ENCODE measurements at places on chromosomes 2 and 18.

GRCh38 chr2:172437419-172438341, 10.3 kb downstream of the ITGA6 start:
- DNase-seq = no peak

DNA sequence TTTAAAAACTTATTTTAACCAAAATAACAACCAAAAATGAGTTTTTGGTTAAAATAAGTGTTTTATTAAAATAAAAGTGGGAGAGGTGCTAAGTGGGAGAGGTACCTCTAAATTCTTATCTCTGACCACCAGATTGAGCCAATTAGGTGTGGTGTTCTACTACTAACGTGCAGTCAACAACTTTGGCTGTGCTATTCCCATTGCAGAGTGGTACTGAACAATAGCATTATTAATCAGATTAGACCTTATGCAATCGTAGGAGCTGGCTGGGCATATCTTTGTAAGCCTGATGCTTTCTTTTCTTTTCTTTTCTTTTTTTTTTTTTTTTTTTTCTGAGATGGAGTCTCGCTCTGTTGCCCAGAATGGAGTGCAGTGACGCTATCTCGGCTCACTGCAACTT, 38.9 kb downstream of the RAB27B start:
- no peak for DNase-seq

DNA sequence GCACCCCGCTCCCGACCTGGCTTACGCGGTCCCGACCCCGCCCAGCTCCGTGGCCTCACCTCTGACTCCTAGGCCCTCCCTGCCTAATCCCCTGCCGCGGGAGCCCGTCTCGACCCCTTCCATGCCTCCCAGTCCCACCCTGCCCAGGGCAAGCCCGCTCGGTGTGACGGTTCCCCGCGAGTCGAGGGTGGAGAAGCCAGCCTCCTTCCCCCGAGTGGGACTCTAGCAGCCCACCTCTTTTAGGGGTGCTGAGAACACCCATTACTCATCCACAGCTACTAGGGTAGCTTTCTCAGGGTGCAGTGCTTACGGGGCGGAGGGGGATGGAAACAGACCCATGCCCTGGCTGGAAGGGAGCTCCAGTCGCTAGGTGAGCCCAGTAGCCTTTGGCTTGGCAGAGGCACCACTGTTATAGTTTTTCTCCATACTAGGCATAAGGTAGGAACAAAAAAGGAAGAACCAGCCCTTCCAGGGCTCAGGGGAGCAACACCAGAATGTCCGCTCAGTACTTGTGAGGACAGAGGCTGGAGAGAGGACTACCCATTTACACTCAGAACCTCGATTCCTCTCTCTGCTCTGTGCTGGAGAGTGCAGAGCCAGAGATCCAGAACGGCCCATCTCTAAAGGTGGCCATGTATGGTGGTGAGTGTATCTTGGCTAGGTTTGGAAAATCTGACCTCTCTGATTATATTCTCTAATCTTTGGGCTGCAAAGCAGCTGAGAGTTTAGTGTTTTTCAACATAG, 606 bp downstream of the AGBL5 start:
- DNase-seq = no peak

GRCh38 chr2:102615620-102616436, 3.5 kb upstream of the SLC9A2 start:
- no peak for DNase-seq

DNA sequence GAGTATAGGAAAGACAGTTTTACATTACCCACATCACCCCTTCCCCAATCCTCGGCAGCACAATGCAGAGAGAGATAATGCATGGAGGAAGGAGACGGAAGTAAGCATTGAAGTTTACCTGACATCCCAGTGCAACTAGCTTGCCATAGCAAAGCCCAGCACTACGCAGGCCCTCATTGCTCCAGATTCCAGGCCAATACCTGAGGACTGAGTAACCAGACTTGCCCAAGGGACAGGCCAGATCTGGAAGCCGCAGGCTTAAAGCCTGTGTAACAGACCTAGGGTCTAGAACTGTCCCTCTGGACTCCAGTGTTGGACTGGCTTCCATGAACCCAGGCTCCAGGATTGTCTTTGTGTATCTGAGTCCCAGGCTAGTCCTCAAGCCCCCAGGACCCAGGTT, 17.6 kb downstream of the SERPINB4 start:
- DNase-seq = no peak

- no peak for DNase-seq
These were observed 140.0 kb downstream of the ANTXR1 start for GRCh38 chr2:69152847-69153583.

DNA sequence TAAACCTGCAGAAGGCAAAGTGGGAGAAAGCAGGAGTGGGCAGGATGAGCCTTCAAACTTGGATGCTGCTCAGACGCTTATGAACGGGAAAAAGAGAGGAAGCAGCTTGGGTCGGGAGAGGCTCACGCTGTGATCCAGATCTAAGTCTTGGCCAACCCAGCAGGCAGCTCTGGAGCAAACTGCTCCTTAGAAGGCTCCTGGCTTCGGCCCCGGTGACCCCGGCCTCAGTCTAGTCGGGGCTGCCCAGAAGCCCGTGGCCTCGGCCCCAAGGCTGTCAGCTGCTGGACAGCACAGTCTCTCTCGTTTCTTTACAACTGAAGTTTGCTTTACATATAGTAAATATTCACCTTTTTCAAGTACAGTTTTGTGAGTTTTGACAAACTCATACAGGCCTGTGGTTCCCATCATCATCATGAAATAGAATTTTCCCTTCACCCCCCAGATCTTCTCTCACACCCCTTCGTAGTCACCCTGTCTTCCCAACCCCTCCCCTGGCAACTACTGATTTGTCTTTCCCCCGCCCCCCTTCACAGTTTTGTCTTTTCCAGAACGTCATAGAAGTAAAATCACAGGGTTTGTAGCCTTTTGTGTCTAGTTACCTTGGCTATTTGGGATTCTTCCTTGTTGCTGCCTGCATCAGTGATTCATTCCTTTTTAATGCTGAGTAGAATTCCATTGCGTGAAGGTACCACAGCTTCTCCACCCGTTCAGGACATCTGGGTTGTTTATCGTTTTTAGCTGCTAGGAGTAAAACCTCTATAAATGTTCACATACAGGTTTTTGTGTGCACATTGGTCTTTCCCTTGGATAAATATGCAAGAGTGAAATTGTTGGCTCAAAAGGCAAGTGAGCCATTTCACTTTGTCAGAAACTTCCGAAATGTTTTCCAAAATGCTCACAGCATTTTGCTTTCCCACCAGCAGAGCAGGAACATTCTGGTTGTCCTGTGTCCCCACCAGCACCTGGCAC, 35.1 kb downstream of the MYO7B start:
- no peak for DNase-seq

DNA sequence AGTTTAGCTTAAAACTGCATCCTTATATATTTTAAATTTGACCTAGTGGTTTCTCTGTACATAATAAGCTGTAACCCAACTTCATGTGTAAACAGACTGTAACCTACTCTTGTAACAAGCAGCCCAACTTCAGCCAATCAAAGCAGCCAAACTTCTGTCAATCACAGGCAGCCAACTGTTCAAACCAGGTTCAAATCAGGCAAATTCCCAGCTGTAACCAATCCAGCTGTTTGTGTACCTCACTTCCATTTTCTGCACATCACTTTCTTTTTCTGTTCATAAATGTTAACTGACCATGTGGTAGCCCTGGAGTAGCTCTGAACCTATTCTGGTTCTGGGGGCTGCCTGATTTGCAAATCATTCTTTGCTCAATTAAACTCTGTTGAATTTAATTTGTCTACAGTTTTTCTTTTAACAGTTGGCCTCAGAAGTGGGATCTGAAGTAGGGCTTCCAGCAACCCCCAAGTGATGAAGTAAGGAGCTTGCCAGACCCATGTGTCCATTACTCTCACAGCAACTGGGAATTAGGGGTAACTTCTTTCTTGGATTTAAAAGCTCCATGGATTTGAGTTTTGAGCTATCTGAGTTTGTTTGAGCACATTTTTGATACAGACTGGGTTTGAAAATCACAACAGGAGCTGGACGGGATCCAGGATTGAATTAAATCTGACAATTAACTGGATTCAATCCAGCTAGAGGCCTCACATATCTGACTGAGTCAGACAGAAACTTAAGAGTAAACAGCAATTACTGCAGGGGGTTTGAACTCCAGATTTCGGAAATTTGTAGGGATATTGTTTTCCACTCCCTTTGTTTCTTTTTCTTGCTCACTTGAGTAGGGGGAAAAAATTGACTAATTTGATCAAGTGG, 1569.7 kb upstream of the SLC39A10 start:
- peak; percentile 13 for DNase-seq

DNA sequence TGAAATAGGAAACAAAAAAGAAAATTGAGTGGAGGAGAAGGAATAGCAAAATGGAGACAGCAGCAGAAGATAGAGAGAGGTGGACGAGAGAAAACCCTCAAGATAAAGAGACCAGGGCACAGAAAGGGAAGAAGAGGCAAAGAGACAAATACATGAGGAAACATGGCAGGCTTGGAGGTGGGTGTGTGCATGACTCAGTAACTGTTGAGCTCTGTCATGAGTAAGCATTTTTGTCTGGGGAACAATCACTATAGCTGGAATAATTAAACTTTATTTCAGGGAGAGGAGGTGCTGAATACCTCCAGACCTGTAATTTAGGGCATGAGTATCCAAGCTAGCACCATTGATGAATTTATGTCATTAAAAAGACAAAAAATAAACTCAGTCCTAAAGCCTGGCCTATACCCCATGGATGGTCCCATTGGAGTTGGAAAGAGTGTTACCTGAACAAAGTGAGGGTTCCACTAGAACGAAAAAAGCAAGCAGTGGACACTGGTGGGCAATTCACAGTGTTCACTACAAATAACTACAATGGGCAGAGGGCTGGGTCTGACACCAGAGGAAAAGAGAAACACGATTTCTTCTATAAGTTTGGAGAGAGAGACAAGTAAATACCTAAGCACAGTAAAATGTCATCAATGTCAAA, 145.5 kb downstream of the ADCYAP1 start:
- DNase-seq = peak; percentile 3

DNA sequence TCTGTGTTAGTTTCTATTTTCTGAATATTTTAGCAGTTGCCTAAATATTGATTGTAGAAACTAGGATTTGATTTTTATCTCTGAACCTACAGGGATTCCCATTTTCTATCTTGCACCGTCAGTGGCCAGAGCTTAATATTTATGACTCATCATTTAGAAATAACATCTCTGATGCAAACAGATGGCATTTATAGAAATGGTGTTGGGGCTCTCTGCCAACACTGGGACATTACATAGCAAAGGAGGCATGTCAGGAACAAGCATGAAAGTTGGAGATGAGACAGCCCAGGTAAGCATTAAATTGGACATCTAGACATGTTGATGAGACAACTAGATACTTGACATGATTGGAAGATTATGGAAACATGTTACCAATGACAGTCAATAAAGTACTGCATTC, 165.3 kb upstream of the SYT4 start:
- DNase-seq = no peak

DNA sequence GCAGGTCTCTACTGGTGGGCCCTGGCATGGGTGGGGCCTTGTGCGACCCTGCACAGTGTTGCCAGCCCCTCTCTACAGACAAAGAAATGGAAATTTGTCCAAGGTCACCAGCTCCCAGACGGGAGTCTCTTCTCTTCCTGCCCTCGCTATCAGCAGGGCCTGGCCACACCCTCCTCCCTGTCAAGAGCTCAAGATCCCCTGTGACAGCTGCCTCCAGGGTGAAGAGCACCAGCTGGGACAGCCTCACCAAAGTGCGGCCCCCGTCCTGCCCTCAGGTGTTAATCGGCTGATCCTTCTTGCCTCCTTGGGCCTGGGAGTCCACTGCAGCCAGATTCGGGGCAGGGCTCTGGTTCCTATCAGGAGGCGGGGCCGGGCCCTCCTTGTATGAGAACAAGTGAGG, 259.1 kb downstream of the TWIST2 start:
- DNase-seq = no peak

GRCh38 chr2:47155091-47155876, at the start of gene STPG4:
TSS of gene STPG4 (minus strand) at chr2:47155308. CDS start at chr2:47155251, 57 bp downstream.
- DNase-seq = no peak

GRCh38 chr2:172279813-172280212, 147.6 kb upstream of the ITGA6 start:
- DNase-seq = no peak

DNA sequence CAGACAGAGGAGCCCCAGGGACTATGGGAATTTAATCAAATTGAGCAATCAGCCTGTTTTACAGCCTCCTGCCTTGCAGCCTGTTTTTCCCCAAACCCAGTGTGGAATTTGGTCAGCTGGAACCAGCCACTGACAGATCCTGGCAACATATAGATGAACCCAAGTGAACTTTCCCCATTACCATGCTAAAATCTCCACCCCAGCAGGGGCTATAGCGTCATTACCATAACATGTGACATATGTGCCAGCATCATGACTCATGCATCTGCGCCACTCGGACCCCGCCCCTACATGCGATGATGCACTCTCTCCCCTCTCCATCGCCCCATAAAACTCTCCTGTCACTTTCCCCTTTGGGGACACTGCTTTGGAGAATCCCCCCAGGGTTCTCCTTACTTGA, 17.3 kb upstream of the FEZ2 start:
- DNase-seq = peak; percentile 89

GRCh38 chr2:134351899-134352298, 98.0 kb downstream of the MGAT5 start:
- DNase-seq = no peak

- no peak for DNase-seq
These were observed 9.0 kb downstream of the VIT start for GRCh38 chr2:36705326-36706020.

- DNase-seq = no peak
These were observed 46.6 kb upstream of the CTLA4 start for GRCh38 chr2:203820969-203821368.

DNA sequence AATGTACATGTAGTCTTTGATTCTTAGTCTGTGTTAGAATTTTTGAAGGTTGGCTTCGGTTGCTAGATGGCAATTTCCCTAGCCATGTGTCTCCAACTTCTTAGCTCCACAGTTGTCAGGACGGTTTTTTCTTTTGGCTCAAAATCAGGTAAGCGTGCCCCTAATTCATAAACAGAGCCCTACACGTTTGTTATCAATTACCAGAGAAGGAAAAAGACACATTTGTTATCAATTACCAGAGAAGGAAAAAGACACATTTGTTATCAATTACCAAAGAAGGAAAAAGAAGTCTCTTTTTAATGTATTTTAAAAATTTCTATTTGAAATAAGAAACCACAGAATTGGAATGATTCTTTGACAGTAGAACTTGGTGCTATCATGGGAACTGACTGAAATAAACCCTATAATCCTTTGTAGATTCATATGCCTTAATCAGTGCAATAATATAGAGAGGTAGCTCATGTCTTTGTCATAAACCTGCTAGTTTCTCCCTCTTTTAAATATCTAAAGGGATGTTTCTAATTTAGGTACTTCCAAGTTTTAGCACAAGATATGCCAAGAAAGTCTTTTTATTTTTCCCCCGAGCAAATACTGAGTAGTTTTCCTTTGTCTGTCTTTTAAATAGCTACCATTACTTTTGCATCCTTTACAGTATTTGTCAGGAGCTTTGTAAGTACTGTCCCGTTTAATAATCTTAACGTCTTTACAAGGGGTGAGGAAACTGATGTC, 35.9 kb downstream of the CAMKMT start:
- DNase-seq = no peak

- no peak for DNase-seq
These were observed 145.3 kb upstream of the SMAD7 start for GRCh38 chr18:49096021-49096420.
